NCI-H510A treated with DMSO at 0.1 percent for 48 hours (cell line): ENCODE measurements at places on chromosomes 7 and 10.
A peak's percentile ranks its signal among the peaks of the same experiment; 100 is the strongest.

DNA sequence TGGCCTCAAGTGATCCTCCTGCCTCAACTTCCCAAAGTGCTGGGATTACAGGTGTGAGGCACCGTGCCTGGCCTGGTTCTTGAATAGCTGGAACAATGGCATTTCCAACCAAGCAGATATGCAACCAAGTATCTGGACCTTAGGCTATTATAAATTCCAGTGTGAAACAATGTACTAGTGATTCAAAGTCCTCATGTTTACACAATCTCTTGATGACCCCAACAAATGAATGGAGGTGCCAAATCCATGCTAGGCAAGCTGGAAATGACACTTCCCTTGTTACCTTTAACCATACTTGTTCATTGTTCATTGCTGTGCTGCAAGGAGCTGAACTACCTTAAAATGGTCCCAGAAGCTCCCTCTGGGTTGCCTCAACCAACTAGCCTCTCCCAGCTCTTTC is 282.2 kb upstream of the KLF14 start:
- no peak for DNase-seq

DNA sequence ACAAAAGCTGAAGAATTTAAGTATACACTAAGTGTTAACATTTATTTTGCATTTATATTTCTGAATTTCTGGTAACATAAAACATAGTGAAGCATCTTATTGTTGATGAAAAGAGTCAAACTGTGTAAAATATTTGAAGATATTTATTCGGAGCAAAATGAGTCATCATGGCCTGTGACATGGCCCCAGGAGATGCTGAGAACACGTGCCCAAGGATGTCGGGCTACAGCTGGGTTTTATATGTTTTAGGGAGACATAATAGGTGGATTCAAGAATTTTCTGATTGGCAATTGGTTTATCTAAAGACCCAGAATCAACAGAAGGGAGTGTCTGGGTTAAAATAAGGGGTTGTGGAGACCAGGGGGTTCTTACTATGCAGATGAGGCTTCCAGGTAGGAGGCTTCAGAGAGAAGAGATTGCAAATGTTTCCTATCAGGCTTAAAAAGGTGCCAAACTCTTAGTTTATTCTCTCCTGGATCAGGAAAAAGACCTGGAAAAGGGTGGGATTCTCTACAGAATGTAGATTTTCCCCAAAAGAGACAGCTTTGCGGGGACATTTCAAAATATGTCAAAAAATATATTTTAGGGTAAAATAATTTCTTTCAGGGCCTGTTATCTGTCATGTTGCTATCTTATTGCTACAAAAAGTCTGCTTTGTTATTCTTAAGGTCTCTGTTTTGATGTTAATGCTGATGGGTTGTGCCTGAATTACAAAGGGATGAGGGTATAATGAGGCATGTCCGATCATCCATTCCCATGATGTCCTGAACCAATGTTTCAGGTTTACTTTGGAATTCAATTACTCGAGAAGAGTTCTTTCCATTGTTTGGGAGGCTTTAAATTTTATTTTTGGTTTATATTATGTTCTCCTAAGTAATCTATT is 74.5 kb downstream of the VWDE start:
- DNase-seq = no peak

GRCh38 chr10:14665304-14665703 is 109.4 kb downstream of the FAM107B start:
- DNase-seq = peak; percentile 50

DNA sequence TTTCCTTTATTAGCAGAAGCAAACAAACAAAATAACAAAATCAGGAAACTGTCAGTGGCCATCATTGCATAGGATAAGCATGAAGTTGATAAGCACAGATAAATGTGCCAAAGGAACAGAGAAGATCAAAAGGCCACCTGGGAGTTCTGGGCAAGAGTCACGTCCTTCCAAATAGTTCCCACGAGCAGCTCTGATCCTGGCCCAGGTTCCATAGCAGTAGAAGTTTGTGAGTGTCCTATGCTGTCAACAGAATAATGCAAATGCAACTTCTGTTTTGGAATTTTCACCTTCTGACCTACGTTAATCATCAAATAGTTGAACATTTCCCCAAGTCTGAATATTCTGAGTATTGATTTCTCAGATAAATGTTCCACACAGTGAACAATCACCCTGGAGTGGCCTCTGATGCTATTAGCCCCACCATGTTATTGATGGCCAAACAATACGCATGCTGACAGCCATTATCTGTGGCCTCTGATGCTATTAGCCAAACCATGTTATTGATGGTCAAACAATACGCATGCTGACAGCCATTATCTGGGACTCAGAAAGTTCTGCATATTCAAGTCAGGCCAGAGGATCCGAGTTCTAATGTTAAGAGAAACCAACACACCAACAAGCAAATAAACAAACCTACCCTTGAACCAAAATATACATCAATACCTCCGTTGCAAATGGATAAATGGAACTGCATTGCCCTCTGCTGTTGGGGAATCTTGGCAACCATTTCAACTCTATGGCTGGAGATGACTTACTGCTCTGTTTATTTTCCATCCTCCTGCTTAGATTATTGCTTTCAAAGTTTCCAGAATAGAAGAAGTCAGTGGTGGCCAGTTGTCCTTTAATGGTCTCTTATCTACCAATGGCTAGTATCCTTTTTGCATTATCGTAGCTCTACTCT is 63.3 kb downstream of the MRC1 start:
- no peak for DNase-seq

DNA sequence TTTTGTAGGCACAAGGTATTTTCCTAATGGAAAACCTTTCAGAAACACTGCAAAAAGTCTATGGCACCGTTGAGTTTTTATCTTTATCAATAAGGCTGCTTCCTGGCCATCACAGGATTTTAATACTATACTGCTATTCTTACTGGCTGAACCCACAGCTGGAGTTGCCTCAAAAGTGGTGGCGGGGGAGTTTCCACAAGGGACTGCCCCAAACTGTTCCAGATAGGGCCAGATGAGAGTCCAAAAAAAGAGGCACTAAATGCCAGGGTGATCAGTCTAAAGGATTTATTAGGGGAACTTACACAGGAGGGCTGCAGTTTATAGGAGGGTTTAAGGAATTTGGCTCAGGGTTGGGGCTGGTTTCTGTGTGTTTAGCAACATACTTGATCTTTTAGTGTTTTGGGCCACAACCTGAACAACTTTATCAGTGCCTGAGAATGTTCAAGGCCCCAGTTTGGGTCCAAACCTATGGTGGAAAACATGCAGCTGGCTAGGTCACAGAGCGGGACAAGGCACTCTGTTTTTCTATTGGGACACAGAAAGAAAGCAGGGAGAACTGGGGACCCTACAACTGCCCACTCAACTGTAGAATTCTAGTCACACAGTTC is 41.4 kb downstream of the STAM start:
- DNase-seq = no peak
